Fibroblast of mammary gland (primary cell): ENCODE measurements at places on chromosomes 11 and 22.

DNA sequence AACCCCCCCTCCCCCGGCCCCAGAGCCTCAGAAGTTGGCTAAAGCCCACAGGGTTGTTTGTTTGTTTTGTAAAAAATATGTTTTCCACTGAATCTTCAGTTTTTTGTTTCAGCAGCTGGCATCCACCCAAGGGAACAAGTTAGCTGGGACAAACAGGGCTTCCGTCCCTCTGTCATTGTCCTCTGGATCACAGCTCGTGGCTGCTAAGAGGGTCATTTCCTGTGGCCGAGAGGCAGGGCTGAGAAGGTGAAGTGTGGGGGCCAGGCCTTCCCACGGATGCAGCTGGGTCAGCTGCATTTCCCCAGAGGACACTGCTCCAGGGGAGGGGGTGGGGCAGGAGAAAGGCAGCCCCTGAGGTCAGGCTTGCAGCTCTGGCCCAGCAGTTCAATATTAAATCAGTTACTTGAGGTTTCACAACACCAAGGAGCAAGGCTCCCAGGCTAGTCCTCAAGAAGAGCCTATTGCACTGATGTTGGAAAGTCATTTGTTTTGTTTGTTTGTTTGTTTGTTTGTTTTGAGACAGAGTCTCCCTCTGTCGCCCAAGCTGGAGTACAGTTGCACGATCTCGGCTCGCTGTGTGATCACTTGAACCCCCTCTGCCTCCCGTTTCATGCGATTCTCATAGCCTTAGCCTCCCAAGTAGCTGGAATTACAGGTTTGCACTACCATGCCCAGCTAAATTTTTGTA, 34.4 kb upstream of the SMTN start:
- DNase-seq, result peak; percentile 62

DNA sequence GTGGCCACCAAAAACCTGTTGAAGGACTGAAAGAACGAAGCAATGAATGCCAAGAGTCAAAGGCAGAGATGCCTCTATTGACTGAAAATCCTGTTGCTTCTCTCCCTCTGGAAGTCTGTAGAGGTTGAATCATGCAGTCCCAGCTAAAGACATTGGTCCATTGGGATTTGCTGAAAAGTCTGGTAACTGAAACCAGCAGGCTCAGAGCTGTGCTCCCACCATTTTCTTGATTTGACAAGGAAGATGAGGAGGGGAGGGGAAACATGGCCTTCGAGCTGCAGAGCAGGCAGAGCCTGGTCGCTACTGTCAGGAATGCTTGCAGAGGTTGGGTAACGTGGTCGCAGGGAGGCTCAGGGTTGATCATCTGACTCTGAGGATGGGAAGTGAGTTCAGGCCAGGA, 72.8 kb upstream of the CSNK2A3 start:
- peak; percentile 28 for DNase-seq

- DNase-seq, result no peak
Measured at GRCh38 chr11:20275987-20276965, 87.2 kb upstream of the HTATIP2 start.

DNA sequence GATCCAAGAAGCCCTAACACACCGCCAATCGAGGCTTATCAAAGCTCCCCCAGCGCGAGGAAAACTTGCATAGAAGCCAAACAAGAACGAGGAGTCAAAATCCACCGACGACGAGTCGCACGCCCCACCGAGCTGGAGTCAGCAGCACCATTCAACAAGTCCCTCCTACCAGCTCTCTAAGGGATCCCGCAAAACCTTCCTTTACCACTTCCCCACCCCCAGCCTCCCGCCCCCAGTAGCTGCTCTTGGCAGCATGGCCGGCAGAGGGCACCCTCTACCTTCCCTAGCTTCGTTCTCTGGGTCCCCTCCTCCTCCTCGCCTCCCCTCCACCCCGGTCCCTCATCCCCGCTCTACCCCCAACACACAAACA, 1.4 kb downstream of the BDNF start:
- peak; percentile 76 for DNase-seq

DNA sequence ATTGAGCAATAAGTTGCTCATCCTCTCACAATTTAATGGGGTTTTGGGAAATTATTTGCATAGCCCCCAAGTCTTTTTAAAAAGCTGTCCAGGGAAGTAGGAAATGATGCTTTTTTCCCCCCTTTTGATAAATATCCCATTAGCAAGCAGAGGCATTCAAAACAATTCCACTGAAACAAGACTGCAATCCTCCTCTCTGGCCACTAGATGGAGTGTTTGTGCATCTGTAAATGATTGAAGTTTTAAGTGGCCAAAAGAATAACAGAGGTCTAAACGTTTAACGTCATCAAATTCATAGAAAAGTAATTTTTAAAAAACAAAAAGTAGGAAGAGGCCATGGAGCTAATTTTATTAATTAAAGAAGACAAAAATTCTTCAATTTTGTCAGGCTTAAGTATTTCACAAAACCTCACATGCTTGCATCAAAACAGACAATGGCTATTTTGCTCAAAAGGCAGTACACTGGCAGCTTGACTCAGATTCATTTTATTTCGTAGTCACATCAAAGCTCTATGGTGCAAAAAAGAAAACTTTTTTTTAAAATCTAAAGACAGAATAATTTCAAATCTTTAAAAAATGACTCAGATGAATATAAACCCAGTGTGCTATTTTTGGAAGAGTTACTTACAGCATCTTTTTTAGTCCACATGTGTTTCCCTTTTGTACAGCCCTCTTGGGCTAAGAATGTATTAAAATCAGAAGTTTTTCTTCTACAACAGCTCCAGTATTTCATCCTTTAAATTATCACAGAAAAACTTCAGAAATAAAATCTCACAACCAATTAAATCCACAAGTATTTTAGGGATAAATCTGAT, 17.8 kb downstream of the CHORDC1 start:
- DNase-seq, result peak; percentile 75

GRCh38 chr11:67117672-67118180, 1.3 kb upstream of the KDM2A start:
- DNase-seq, result no peak

GRCh38 chr11:119229741-119230140, 23.6 kb downstream of the CBL start:
- no peak for DNase-seq

DNA sequence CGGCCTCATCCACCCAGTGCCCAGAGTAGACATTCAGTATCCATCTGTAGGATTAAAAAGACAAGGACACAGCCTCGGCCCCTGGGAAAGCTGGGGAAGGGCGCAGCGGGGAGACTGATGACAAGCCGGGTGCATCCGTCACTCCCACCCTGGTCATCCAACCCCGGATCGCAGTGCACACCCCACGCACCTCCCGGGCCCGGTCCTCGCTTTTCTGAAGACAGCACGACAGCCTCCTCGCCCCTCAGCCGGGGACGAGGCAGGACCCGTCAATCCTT, 1.1 kb downstream of the FCHSD2 start:
- peak; percentile 14 for DNase-seq

- peak; percentile 20 for DNase-seq
Measured at GRCh38 chr11:104060004-104060794, 23.8 kb downstream of the DDI1 start.

- peak; percentile 72 for DNase-seq
Measured at GRCh38 chr11:80096736-80097135, 655.9 kb upstream of the TENM4 start.

DNA sequence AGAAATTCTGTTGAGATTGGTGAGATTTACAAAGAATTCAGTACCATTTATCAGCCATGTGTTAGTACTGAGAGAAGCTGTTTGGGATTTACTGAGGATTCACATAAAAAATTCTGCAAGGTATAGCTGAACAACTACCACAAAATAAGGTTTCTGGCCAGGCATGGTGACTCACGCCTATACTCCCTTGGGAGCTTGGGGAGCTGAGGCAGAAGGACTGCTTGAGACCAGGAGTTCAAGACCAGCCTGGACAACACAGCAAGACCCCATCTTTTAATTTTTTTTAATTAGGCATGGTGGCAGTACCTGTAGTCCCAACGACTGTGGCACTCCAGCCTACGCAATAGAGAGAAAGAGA, 86.7 kb downstream of the SIK3 start:
- peak; percentile 90 for DNase-seq

GRCh38 chr11:118223992-118224391, 819 bp downstream of the JAML start:
- DNase-seq, result no peak

DNA sequence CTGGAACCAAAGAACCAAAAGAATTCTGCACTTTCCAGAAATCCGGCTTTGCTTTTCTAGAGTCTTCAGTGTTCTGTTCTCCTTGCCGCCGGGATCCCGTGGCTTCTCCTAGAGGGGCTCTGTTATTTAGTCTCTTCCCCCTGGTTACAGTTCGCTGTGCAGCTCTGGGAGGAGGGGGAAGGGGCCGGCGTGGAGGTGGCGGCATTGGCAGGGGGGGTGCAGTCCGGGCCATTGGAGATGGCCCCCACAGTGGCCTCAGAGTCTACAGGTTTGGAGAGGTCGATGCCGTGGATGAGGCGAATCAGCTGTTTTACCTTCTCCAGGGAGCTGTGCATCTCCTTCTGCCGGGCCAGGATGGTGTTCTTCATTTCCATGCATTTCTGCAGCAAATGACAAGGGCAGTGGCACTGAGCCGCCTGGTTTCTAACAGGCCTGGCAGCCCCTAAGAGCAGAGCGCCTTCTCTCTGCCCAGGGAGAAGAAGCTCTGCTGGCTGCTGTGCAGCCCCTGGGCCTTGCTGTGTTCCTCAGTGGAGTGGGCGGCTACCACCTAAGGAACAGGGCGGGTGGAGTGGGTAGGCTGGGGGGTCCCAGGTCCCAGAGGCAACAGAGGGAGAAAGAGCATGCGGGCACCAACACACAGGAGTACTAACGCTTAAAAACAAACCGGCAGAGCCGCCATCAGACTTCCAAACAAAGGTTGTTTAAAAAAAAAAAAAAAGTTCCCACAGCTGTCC, 11.6 kb downstream of the LARGE2 start:
- no peak for DNase-seq

DNA sequence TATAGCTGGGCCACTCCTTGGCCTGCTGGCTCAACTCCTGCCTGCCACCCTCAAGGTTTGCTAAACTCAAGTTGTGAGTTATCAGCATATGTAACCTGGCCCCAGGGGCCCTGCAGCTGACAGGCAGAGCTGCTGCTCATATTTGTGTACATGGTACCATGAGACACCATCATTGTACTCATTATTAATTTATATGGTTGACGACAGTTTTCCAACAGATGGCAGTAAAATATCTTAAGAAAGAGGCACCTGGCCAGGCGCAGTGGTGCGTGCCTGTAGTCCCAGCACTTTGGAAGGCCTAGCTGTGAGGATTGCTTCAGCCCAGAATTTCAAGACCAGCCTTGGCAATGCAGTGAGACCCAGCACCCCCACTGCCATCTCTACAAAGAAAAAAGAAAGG, 11.4 kb upstream of the DENND5A start:
- no peak for DNase-seq

GRCh38 chr11:67558084-67558772, 25.4 kb upstream of the GSTP1 start:
- no peak for DNase-seq

- DNase-seq, result no peak
Measured at GRCh38 chr22:23396362-23397007, 183.6 kb downstream of the IGLL1 start.

GRCh38 chr11:18696638-18697225, 1.8 kb upstream of the TMEM86A start:
- DNase-seq, result peak; percentile 42

DNA sequence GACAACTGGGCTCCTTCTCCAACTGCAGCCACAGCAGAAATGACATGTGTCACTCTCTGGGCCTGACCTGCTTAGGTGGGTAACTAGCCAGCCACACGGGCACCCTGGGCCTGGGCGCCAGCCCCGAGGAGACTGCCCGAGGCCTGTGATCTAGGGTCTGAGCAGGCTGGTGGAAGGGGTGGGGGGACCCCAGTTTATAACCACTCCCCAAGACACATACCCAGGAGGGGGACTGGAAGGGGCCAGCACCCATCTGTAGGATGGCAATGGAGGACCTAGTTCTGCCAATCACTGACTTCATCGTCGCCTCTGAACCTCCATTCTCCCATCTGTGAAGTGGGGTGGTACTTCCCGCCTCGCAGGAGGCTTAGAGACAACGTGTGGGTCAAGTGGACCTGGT, 16.1 kb downstream of the CD5 start:
- no peak for DNase-seq

- DNase-seq, result no peak
Measured at GRCh38 chr11:69219991-69220390, 64.3 kb downstream of the SMIM38 start.

DNA sequence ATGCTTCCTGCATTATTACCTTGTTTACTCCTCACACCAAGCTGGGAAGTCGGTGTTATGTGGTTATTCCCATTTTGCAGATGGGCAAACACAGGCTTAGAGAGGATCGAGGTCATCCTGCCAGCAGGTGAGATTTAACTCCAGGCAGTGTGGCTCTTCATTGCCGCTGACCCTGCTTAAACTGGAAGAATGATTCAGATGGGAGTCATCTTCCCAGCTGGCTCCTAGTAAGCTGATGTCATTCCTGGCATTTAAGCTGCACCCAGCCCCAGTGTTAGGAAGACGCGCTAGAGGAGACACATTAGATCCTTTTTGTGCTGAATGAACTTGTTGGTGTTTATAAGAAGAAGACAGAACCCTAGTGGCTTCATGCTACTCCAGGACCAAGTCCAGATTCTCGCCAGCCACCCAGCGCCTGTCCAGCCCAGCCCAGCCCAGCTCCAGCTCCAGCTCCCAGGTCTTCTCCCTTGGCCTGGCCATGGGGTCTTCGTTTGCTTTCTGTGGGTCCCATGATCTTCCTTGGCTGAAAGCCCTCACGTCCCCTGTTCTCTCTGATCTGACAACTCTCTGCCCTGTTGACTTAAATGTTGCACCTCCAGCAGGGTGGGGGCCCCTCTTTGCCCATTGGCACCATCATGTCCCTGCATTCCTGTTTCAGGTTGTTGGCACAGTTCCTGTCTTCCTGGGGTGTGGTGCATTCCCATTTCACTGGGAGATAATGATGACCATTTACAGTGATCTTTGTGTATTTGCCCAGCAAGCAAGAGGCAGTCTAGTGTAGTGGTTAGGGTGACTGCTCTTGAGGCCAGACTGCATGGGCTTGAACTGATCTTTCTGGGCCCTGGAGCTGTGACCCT, 13.6 kb downstream of the PARVB start:
- DNase-seq, result peak; percentile 94

DNA sequence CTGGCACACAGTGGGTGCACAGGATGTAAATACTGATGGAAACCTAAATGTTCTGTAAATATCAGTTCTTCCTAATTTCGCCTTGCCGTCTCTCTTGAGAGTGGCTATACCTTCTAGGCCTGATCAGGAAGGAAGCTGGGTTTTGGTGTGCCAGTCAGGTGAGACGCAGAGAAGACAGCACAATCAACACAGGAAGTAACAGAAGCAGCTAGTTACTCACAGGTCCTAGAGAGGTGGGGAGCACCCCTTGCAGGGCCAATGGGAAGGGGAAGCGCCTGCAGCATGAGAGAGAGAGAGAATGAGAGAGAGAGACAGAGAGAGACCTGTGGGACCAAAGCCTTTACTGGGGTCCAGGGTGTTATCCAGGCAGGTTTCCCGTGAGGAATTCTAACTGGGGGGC, 80.8 kb downstream of the FBLN1 start:
- DNase-seq, result no peak

DNA sequence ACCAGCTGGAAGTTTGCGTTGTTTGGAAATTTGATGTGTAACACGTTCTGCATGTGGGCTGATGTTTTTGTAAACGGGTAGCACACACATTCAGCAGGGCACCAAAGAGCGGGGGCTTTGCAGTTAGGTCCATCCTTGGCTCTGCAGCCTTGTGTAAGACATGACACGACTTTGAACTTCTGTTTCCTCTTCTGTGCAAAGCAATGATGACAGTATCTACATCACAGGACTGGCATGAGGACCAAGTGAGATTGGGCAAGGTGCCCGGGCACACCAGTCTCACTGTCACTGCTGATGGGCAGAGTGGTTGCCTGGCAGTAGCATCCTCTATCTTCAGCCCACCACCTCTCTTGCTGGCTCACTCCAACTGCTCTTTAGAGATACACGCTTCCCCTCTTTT, 3.3 kb downstream of the TCN2 start:
- DNase-seq, result no peak
